ENCODE measurements at places on chromosomes 3 and 15.

DNA sequence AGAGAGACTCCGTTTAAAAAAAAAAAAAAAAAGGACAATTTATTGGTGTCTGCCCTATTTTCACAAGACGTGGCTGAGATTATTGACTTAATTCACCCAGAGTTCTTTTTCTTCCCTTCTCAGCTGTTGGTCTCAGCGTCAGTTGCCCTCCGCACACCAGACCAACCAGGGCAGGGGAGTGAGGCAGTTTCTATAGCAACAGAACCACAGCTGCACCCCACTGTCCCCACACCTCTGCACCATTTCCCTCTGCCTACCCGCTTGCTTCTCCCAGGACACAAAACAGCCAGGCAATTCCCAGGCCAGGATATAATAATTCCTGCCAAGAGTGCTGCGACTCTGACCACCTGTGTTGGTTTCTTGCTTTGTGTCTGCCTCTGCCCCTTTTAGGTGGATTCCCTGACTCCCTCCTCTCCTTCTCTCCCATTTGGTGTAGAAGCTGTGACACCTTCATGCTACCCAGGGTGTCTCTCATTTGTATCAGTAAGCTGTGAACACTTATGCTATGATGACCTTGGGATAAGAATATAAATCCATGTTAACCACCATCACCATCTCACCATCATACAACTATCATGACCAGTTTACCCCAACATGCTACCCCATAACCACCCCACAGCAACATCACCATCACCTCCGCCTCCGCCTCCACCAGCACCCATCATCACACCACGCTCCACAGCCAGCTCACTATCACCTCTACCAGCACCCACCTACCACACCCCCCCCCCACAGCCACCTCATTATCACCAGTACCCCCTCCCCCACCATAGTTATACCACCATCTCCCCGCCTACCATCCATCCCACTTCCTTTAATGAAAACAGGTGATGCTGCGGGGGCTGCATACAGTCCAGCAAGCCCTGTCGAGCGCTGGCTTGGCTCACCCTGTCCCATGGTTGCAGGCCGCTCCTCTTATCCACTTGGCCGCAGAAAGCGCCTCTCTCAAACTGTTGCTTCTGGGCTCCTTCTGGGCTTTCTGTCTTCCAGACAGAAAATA lies 589 bp downstream of the EPB42 start:
- H3K36me3 ChIP-seq: no peaks in the 10 kb centered on the region
- no peaks in the 10 kb centered on the region for H3K27me3 ChIP-seq
- no peak overlapping the region for H3K4me3 ChIP-seq
- no peaks in the 10 kb centered on the region for H3K4me1 ChIP-seq
- DNase-seq: no peak

GRCh38 chr3:156760333-156760732 lies 65.8 kb upstream of the LEKR1 start:
- no peak overlapping the region for H3K27ac ChIP-seq
- H3K4me1 ChIP-seq: no peaks in the 10 kb centered on the region
- DNase-seq: no peak
- H3K27me3 ChIP-seq: no peaks in the 10 kb centered on the region

GRCh38 chr3:9912294-9912935 lies 4.5 kb upstream of the IL17RC start:
- H3K4me1 ChIP-seq: peaks cover 14% of the 10 kb centered on the region
- peaks cover 12% of the 10 kb centered on the region for H3K27me3 ChIP-seq
- H3K4me3 ChIP-seq: no peak overlapping the region

- no peak for DNase-seq
- no peaks in the 10 kb centered on the region for H3K36me3 ChIP-seq
- no peaks in the 10 kb centered on the region for H3K27me3 ChIP-seq
- H3K4me1 ChIP-seq: no peaks in the 10 kb centered on the region
- no peak overlapping the region for H3K27ac ChIP-seq
- no peak overlapping the region for H3K4me3 ChIP-seq
These were observed 22.8 kb upstream of the SPRED1 start for GRCh38 chr15:38229705-38230310.

DNA sequence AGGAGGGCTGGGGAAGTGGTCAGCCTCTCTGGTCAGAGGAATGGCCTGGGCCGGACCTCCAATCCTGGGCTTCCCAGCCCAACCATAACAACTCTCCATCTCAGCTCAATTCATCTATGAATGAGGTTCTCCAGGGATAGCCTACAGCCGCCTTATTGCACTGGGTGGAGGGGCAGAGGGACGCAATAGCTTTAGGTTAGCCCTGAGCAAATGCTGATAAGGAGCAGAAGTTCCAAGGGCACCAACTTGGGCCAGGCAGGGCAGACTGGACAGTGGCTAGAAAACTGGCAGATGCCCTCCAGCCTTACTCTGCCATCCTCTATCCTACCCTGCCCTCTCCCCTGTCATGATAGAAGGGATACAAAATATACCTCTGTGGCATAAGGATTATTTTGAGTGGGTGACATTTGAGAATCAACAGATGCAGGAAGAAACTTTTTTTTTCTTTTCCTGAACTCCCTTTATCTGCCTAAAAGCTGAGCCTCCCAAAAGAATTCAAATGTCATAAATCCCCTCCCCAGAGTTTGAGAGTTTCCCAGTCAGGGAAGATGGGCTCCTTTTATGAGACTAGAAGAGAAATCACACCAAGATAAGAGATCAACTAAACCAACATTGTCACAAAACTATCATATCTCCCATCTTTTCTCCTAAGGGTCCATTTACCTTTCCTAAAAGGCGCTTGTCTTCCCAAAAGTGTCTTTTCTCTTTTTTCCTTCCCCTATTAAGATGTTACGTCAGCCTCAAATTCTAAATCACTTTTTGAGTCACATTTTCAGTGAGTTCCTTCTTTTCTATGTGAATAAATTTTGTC lies 40.4 kb upstream of the C15orf39 start:
- no peak overlapping the region for H3K27ac ChIP-seq
- no peaks in the 10 kb centered on the region for H3K27me3 ChIP-seq
- no peak overlapping the region for H3K4me3 ChIP-seq
- peaks cover 6% of the 10 kb centered on the region for H3K36me3 ChIP-seq
- H3K4me1 ChIP-seq: peaks cover 9% of the 10 kb centered on the region

GRCh38 chr3:59189526-59189925 lies 139.7 kb upstream of the CFAP20DC start:
- H3K4me1 ChIP-seq: peaks cover 15% of the 10 kb centered on the region
- no peak for DNase-seq
- H3K4me3 ChIP-seq: no peak overlapping the region
- no peaks in the 10 kb centered on the region for H3K27me3 ChIP-seq

- H3K27me3 ChIP-seq: no peaks in the 10 kb centered on the region
- no peaks in the 10 kb centered on the region for H3K36me3 ChIP-seq
- H3K4me1 ChIP-seq: peaks cover 5% of the 10 kb centered on the region
- no peak for DNase-seq
- no peak overlapping the region for H3K27ac ChIP-seq
- no peak overlapping the region for H3K4me3 ChIP-seq
These were observed 75.6 kb upstream of the CACNA2D3 start for GRCh38 chr3:54046641-54047214.

DNA sequence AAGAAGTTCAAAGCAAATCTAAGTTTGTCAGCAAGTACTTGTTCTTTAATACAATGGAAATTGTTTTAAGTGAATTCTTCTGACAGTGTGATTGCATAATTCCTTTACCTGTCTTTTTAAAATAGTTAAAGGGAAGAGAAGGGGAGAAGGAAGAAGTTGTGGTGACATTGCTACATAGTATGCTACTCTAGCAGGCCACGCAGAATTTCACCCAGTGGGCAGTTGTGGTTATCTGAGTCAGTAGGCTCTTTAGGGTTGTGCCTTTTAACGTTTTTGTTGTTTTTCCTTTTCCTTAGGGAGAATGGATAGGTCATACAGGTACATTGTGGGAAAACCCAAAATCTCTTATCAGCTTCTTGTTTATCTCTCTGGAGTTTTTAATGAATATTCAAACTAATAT lies 40.4 kb downstream of the KIF15 start:
- no peak for DNase-seq
- peaks cover 52% of the 10 kb centered on the region for H3K36me3 ChIP-seq
- H3K4me1 ChIP-seq: no peaks in the 10 kb centered on the region
- H3K4me3 ChIP-seq: no peak overlapping the region
- H3K27me3 ChIP-seq: no peaks in the 10 kb centered on the region
- no peak overlapping the region for H3K27ac ChIP-seq

DNA sequence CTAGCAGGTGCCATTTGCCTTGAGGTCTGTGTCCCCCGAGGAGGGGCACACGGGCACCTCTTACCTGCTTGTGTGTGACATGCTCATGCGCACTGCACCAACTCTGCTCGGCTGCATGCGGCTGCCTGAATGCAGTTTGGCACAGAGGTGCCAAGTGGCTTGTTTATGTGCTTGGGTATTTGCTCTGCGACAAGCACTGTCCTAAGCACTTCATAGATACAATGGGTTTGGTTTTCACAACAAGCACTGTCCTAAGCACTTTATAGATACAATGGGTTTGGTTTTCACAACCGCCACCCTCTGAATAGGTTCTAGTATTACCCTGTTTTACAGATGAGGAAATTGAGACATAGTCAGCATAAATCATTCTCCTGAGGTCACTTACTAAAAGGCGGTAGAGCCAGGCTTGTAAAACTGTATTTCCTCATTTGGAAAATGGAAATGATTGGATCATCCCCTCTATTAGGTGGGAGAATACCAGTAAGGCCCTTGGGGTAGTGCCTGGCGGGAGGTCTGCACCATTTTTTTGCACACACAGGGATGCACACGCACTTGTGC lies 487 bp downstream of the ITIH4 start:
- H3K27ac ChIP-seq: no peak overlapping the region
- H3K36me3 ChIP-seq: no peaks in the 10 kb centered on the region
- H3K4me1 ChIP-seq: no peaks in the 10 kb centered on the region
- H3K27me3 ChIP-seq: no peaks in the 10 kb centered on the region

DNA sequence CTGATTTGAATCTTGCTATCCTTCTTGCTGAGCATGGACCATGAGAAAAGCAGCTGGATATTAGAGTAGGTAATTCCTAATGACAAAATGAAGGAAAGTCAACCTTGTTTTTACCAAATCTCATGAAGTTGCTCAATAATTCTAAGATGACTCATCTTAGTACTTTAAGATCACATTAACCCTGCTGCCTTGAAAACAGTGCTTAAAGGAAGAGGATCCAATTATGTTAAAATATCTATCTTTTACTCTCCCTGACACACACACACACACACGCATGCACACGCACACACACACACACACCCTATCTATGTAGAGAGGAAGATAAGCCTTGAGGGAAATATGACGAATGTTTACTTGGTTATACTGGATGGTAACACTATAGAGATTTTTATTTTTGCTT lies 16.0 kb upstream of the MYO1E start:
- H3K4me3 ChIP-seq: no peak overlapping the region
- H3K27me3 ChIP-seq: no peaks in the 10 kb centered on the region
- no peaks in the 10 kb centered on the region for H3K4me1 ChIP-seq
- no peaks in the 10 kb centered on the region for H3K36me3 ChIP-seq
- no peak for DNase-seq
- H3K27ac ChIP-seq: no peak overlapping the region

- 0 out of 2 replicates have a peak, but pooled peaks cover 2% of the 10 kb centered on the region for H3K4me1 ChIP-seq
- DNase-seq: no peak
These were observed 84.1 kb downstream of the TP63 start for GRCh38 chr3:189714991-189715961.

Measured in GM23338 (cell line).